ENCODE measurements at places on chromosomes 1 and 21.
A peak's percentile ranks its signal among the peaks of the same experiment; 100 is the strongest.

DNA sequence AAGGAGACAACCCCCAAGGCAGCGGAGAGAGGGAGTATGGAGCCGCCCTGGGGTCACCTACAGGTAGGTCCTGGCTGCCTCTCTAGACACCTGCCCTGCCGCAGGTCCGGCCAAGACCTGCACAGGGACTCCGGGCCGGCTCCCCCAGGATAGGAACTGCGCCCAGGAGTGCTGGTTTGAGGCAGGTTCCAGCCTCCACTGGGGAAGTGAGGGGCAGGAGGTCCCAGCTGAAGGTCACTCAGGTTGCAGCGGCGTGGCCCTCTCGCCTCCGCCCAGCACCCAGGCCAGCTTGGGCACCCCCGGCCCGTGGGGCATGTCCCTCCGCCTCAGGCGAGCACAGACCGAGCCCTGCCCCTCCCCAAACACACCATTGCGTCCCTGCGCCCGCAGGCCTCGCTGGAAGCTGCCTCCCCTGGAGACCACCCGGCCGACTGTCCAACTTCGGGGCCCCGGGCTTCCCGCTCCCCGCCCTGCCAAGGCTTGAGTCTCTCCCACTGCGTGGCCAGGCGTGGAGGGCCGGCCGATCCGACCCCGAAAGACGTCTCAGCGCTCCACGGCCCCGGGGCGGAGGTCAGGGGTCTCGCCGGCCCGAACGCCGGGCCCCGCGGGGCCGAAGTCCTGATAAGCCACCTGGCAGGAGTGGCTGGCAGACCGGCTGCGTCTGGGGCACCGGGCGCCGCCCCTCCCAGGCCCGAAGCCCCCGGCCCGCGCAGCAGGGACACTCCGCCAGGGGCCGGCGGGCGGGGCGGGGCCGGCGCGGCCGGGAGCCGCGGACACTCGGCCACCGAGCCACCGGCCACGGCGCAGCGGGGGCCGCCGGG, 1.4 kb upstream of the SKI start:
- peak; percentile 35 for DNase-seq

DNA sequence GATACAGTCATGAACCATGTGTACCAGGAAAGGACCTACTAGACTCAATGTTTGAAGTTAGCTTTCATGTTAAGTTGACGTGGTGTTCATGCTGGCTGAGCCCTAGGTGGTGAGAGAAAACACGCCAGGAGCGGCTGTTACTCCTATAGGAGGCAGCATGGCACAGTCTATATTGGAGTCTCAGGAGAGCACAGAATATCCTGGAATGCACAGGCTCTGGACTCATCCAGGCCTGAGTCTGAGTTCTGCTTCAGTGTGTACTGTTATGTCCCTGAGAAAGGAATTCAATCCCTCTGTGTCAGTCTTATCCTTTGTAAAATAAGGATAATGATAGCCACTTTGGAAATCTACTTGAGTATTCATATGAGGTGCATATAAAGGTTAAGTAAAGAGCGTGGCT, 41.2 kb downstream of the DPT start:
- no peak for DNase-seq

- no peak for DNase-seq
Measured at GRCh38 chr1:14415396-14415795, 183.1 kb upstream of the KAZN start.

DNA sequence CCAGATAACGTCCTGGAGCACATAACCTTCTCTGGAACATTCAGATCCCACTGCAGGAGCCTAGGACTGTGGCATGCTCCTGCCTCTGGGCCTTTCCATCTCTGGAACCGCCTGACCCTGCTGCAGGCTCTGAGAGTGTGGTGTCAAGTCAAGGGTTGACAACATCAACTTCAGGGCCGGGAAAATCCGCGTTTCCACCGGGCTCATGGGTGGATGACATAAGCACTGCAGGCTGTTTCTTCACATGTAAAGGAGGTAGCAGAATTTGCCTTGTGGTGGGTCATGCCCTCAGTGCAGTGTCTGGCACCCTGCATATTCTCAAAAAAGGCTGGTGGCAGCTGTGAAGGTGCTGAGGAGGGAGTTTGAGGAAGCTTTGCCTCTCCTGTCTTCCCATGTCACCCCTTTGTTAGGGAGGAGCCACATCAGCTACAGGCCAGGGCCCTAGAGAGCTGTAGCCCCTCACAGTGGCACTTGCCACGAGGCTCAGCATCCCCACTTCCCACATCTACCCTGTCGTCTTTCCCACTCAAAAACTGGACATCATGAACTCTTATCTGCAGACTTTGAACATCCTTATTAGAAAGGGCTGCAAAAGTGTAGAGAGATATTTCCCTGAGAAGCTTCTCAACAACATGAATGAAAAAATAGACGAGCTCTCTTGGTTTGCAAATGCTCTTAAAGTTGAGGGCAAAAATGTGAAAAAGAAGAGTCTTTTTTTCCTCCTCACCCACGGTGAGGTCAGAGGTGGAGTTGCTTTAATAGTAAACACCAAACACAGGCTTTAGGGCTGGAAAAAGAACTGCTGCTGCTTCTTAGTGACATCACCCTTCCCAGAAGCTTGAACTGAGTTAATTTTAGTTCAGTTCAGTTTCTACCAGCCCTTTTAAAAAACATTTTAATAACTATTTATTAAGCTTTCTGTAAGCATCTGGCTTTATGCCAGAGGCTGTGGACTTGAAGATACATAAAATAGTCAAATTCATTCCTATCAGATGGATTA, 121.3 kb downstream of the HUNK start:
- DNase-seq: no peak

Data from left colon (tissue), 2 donors.